ENCODE measurements at places on chromosomes 11 and 22.

DNA sequence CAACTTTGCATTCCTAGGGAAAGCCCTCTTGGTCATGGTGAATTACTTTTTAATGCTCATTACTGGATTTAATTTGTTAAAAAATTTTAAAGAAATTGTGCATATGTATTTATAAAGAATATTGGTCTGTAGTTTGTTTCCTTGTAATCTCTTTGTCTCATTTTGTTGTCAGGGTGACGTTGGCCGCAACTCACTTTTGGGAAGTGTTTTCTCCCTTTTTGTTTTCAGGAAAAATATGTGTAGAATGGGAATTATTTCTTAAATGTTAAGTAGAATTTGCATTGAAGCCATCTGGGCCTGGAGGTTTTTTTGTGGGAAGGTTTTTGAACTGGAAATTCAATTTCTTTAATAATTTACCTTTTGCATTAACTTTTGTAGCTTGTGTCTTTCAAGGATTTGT, 149.1 kb downstream of the UVRAG start:
- DNase-seq: no peak

DNA sequence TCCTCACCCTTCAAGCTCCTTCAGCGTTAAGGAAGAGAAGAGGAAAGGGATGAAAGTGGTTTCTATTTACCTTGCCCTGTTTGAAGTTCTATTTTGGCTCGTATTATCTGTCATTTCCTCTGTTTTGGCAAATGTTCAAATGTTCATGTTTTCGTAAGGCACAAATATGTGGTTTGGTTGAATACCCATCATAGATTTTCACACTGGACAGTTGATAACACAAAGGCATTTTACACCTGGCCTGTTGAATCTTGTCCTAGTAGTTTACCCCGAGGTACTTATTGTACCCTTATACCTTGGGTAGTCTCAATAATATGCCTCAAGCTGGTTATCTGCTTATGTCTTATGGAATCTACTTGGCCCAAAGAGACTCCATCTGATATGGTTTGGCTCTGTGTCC, 706.9 kb downstream of the METTL15 start:
- DNase-seq: no peak

DNA sequence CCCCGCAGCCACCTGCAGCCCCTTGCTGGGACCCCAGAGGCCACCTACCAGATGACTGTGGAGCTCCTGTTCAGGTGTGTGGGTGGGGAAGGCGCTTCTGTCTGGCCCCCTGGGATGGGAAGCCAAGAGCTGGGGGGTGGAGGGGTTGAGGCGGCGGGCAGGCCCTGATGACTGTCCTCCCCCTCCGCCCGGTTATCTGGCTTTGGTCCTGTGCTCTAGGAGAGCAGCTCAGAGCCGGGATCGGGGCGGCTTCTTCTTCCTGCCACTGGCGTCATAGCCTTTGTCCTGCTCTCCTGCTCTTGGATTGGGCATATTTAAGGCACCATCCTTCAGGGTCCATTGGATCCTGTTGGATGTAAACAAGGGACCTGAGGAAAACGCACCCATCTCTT, 38.4 kb downstream of the TPCN2 start:
- DNase-seq: no peak

GRCh38 chr22:28943501-28943879, 60.1 kb downstream of the ZNRF3 start:
- no peak for DNase-seq

DNA sequence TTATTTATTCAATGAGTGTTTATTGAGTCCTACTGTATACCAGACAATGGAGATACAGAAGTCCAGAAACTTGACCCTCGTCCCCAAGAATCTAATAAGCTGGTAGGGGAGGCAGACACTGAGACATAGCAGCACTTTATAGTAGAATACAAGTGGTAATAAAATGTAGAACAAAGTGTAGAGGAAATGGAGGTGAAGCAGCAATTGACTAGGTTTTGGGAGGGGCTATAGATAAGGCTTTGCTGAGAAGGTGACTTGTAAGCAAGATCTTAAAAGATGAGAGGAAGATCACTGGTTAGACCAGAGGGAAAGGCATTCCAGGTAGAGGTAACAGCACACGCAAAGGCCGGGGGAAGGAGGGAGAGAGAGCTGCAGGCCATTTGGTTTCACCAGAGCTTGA, 57.3 kb downstream of the ZBTB16 start:
- DNase-seq: no peak

DNA sequence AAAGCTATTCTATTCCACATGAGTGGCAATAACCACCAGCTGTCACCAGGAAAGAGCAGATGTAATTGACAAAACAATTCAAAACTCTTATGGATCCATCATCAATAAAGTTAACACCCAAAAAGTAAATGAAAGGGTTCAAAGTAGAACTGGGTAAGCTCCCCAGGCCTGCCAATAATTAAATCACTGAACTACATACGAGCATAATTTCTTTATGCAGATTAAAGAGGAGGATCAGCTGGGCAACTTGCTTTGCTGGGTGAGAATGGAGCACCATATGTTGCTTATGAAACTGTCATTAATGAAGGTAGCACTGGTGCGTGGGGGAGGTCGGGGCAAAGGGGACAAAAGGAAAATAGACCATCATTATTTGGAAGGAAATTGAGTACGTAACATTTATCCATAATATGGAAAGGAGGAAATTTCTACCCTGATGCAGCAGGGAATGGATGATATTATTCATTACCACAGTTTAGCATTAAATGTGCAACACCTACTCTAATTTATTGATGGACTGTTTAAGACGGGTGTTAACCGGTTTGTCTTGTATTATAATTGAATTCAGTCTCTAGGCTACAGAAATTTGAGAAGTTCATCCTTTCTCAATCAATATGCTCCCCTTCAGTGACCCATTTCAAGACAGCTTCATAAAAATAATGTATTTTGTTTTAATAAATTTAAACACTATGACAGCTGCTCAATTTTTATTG, 315.9 kb downstream of the CADM1 start:
- DNase-seq: no peak

DNA sequence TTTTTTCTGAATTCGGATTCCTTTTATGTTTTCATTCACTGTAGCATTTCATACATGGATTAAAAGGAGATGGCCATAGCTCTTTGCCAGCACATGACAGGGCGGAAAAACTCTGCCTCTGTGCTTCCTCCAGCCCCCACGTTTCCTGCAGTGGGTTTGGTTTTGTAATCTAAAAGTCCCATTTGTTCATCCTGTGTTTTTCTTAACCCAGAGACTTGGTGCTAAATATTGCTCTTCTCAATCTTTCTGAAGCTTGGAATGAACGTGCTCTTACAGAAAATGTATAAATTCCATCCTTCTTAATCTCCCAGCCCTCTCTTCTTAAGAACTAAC, 89.9 kb downstream of the PPP6R3 start:
- DNase-seq: no peak

GRCh38 chr11:64110465-64111375, 55.2 kb downstream of the MACROD1 start:
- DNase-seq: no peak

GRCh38 chr11:134819041-134819440, 407.0 kb upstream of the B3GAT1 start:
- DNase-seq: no peak

- no peak for DNase-seq
Measured at GRCh38 chr22:49911881-49912625, 6.2 kb downstream of the ALG12 start.

GRCh38 chr11:58912124-58912523, 27.2 kb upstream of the GLYATL1 start:
- no peak for DNase-seq

GRCh38 chr11:35064114-35064800, 74.7 kb upstream of the CD44 start:
- DNase-seq: no peak

DNA sequence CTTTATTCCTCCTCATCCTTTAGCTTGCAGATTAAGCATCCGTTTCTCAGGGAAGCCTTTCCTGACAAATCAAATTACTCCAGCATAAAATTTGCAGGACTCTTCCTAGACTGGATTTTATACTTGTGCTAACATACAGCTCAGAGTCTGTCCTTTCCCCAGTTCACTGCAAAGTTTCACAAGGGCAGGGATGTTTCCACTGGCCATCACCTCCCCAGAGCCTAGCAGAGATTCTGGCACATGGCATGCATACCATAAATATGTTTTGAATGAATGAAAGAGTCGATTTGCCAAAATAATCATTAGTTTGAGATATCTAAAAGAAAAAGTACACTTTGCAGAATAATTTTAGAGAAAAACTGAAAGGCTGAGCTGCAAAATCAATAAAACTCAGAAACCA, 10.6 kb downstream of the MSANTD4 start:
- no peak for DNase-seq

DNA sequence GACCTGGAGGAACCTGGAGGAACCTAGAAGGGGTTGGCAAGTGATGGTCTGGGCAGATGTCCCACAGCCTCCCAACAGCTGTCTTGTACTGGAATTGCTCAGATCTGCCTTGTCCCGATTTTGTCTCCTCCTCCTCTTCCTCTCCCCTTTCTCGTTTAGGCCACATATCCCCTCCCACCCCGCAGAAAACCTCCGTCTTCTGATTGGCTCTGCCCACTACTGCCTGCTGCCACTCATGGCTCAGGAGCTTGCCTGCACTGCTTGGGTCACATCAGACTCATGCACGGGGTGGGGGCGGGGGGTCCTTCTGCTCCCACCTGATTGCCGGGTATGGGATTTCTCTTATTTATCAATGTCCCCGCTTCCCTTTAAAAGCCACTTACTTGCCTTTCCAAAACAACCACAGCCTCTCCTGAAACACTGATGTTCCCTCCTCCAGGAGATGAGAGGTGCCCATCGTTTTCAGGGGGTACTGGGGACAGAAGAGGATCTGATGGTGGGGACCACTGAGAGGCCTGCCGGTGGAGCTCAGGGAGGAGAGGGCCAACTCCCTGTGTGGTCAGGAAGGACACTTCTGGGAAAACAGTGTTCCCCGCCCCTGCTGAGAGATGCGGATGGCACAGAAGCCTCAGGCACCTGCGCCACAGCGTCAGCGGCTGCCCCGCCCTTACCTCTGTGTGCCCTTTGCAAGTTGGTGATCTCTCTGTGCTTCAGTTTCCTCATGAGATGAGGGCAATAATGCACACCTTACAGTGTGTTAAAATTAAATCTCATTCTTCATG, 14.7 kb downstream of the TOM1 start:
- DNase-seq: no peak
